ENCODE measurements at places on chromosomes 5 and 9.

- DNase-seq, result no peak
Measured at GRCh38 chr9:31969552-31969951, 414.9 kb upstream of the ACO1 start.

- DNase-seq, result no peak
Measured at GRCh38 chr5:66898241-66898995, 298.2 kb downstream of the CD180 start.

DNA sequence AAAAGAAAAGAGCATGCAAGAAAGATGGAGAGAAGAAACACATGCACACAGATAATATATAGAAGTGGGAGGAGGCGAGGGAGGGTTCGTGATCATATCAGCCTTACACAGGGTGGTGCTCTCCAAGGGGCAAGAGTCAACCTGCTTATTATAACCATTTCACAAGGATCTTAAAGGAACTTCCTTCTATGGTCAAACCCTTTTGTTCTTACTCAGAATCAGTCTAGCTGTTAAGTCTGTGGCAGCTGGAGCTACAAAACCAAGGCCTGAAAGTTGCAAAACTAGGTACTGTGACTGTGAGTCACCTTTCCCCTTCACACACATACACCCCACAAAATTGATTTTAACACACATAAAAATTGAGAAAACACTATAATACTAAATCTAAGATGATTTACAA, 18.5 kb upstream of the ERMP1 start:
- DNase-seq, result peak; percentile 60

DNA sequence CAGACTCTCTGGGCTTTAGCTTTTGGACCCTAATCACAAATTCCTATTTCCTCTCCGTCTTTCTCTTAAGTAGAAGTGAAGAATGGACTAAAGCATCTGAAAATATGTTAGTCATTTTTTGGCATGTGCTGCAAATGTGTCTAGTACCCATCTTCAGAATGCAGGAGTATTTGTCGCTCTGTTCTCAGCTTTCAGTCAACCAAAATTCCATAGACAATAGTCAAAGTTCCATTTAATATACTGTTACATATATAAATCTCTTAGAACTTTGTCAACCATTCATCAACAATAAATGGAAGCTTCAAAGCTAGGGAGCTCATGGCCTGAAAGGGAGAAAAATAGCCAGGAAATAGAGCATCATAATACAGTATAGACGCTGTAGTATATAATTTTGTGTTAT, 509.4 kb downstream of the BNC2 start:
- DNase-seq, result no peak

GRCh38 chr9:89606624-89607311, 2.0 kb downstream of the GADD45G start:
- no peak for DNase-seq

DNA sequence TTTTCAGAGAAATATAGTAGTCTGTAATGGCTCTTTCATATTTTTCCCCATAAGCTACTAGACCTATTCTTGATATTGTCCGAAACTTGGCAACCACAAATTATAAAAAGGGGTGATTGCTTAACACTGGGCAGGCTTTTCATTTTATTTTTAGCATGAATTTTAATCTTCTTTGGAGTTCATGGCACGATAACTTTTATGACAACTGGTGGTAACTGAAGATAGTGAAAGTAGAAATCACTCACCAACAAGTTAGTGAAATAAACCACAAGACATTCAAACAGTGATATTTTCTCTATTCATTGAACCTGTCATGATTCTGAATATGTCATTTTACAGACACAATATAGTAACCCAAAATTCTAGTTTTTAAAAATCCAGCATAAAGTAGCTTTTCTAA, 213.9 kb downstream of the PRDM9 start:
- no peak for DNase-seq

GRCh38 chr9:86730163-86730928, 217.0 kb downstream of the GAS1 start:
- DNase-seq, result no peak

DNA sequence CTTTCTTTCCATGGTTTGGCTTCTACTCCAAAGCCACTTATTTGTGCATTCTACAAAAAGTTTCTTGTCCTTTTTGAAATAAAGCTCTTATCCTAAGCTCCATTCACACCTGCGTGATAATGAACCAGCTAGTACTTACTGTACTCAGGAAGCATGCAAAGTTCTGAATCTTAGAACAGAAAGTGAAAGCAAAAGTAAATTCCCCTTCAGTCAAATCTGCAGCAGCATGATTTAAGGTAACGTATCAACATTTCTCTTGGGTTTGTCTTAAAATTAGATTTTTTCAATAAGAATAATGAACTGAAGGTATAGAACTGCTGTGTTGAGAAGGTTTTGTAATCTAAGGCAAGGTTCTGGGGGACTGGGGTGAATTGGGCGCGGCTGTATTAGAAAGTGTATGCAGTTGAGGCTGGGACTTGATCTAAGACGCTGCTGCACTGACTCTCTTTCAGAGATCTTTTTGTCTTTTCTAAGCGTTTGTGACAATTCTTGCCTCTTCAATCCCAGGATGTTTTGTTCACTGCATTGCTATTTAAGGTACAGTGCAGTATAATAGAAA, at the start of gene ERAP2:
ERAP2 (plus strand) TSS at position 209 of the 559 bp plus-strand sequence. CDS start 3,186 bp downstream, outside the sequence.
- DNase-seq, result peak; percentile 81

- no peak for DNase-seq
Measured at GRCh38 chr9:38132956-38133355, 63.9 kb upstream of the SHB start.

GRCh38 chr5:59799668-59800346, 93.7 kb downstream of the PDE4D start:
- peak; percentile 63 for DNase-seq

GRCh38 chr9:105957830-105958229, 263.5 kb downstream of the TMEM38B start:
- no peak for DNase-seq

- DNase-seq, result no peak
Measured at GRCh38 chr5:168469816-168470215, 16.5 kb upstream of the RARS1 start.

DNA sequence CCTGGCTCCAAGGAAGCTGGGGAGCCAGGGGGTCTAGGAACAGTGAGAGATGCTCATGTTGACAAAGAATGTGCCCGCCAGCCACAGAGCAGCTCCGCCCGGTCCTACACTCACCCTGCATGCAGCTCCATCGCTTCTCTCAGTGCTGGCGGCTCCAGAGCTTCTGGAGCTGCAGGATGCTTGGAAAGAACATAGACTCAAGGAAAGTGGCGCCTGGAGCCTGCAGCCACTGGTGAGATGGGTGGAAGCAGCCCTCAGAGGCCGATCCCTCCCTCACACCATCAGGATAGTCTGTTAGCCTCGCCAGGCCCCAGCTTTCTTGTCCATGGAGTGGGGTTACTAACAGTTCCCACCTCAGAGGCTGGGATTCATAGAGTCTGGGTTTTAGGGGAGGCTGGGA, 26.4 kb upstream of the SLC6A19 start:
- DNase-seq, result no peak

DNA sequence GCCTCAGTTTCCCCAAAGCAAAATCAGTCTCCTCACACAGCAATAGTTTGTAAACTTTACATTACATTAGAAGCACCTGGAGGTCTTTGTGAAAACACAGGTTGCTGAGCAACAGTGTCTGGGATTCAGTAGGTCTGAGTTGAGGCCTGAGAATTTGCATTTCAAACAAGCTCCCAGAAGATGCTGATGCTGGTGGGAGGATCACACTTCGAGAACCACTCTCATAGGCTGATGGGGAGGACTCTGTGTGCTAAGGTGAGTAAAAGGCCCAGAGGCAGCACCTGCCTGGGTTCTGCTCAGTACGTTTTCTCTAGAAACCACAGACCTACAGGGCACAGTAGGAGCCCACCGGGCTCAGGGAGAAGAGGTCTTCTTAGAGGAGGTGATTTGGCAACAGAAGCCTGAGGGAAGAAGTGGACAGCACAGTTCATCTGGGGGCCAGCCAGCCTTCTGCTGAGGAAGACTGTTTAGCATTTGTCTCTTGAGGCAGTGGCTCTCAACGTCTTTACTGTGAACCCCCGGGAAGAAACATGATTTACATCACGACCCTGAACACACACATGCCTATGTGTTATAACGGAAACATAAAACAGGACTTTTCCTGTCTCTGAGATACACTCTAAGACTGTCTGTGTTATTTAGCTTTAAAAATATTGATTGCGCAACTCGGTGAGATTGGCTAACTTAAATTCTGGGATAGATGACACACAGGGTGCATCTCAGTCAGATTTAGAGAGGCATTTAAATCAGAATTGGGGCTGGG, 24.8 kb upstream of the DENND1A start:
- DNase-seq, result no peak

DNA sequence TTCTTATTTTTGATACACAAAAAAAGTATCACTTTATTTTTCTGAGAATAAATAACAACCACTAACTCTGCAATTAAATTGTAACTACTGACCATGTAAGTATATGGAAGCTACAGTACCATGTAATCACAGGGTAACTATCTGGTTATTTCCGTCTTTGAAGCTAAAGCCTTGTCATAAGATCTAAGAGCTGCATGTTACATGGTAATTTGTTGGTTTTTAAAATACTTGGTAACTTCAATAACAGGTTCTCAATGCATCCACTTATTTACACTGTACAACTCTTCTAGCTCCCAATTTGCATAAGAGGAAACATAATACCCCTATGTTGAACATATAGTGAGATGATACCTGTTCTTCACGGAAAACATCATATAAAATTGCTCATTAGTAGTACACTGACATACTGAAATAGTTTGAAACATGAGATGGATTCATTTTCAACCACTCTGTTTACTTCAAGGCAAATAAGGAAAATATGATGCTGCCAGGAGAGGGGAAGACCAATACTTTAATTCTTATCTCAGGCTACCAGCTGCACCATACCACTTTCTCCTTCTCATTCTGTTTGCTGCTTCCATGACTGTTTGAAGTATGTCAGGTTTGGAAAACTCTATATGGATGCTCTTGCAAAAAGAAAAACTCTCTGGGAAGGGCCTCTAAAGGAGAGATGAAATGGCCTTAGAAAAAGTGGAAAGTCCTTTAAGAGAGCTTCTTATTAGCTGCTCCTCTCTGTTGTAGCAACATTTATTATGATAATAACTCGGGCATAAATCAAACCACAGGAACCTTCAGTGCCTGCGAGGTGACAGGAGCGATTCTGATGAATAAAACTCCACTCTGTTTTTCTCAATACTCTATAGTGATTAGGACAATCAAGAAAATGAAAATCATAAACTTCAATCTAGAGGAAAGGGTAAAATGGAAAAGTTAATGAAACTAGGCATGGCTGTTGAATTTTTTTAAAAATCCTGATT, 150.2 kb downstream of the KIAA0825 start:
- no peak for DNase-seq

DNA sequence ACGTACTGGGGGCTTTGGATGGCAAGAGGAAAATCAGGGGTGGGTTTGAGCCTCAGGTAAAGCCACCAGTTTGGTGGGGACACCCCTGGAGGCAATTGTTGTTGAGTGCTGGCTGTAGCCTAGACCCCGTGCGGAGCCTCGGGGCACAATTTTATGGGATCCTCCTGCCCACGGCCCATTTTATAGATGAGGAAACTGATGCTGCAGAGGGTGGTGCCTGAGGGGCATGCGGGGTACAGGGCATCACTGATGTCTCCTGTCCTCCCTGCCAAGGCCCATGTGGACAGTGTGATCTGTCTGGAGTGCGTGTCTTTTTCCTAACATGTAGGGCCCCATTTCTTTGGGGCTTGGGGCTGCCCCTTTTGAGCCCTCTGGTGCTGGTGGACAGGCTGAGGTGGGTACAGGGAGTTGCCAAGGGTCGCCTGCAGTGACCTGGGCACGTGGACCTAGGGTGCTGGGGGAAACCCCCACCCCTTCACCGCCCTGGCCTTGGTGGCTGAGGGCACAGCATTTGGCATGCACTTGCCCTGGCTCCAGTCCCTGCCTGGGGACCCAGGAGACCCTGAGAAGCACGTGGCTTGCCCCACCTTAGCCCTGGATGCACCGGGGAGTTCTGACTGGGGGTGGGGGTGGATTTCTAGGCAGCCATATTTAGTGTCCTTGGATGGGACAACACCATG, 22.1 kb downstream of the WNK2 start:
- no peak for DNase-seq

DNA sequence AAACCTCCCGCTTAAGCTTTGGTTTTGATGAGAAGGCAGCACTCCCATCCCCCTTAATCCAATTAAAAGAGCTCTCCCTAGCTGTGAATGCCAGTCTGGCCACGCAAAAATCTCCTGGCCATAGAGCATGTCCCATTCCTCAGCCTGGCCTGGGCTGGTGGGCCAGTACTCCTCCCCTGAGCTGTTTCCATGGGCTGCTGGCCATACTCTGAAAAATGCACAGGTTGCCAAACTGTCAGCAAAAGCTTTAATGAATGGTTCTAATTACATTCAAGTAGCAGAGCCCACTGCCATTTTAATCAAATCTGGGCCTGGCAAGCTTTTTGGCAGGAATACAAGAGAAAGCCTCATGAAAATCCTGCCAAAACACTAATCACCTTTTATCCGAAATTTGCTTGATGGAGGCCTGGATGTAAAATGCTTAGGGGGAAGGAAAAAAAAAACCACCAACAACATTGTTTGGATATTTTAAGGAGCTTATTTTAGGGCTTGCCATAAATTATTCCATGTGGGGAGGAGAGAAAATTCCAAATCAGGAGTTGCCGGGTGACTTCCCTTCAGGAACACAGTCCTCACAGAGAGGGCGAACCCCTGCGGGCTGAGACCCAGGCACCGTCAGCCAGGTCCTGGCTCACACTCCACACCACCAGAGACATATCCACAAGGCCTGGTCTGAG, 243.3 kb downstream of the SEC61B start:
- DNase-seq, result no peak

DNA sequence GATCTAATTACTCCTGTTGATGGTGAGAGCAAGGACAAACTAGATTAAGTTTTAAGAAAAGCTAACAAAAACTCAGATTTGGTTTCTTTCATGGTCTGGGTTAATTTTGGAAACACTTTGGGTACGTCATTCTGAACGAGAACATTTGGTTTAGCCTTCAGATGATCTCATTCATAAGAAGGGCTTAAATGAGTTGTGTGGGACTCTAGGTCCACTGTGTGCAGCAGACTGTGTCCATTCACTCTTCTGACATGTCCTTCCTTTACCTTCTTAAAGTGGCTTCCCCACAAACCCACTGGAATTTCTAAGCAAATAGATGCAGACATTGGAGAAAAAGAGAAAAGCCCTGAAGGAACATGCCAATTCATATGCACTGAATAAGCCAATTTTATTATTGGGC, 96.8 kb downstream of the FBXO4 start:
- DNase-seq, result no peak

GRCh38 chr9:130029223-130029973, 13.6 kb downstream of the FNBP1 start:
- no peak for DNase-seq

GRCh38 chr9:128292009-128292408, 15.9 kb downstream of the SWI5 start:
- no peak for DNase-seq

DNA sequence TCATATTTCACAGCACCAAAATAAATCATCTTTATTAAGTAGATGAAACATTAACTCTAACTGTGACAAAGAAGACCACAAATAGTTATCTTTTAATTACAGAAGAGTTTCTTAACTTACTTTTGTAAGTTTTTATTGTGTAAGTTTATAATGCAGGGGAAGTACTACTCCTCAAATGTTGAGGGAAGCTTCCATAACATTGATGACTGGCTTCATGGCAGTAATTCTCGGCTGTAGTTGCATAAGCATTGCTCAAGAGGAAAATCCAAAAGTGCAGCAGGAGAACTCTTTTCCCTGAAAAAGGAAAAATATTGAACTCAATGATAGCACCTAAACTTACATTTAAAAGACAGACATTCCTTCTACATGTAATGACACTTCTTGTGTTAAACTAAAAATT, 4.6 kb downstream of the TSLP start:
- no peak for DNase-seq

- no peak for DNase-seq
Measured at GRCh38 chr5:172508471-172509404, 54.4 kb upstream of the SH3PXD2B start.
